ENCODE measurements at places on chromosomes 12 and 14.

- DNase-seq: no peak
These were observed 46.8 kb upstream of the BEGAIN start for GRCh38 chr14:100634026-100634425.

DNA sequence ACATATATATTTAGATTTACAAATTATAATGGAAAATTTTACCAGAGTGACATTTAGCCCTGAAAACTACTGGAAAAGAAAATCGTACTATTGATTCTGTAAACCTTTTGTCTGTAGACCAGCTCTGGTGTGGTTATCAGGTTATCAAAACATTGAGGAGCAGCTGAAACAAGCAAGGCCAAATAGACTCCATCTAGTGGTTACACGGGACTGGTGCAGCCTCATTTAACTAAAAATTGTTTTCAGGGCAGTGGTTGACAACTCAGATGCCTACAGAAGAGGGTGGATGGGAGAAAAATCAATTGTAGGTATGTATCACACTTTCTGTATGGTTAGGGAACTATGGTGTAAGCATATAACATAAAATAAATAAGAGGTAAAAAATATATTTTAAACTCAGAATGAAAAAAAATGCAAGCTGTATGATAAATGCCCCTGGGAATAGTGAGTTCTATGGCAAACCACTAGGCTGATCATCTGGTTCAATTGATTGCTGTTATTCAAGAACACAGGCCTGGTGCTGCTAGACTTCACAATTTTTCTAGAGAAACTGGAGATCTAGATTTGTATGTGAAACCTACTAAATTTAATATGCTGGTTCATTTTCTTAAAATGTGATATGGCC is 51.2 kb downstream of the ACSS3 start:
- DNase-seq: no peak

- no peak for DNase-seq
These were observed 249.1 kb upstream of the FAR2 start for GRCh38 chr12:28899951-28900350.

DNA sequence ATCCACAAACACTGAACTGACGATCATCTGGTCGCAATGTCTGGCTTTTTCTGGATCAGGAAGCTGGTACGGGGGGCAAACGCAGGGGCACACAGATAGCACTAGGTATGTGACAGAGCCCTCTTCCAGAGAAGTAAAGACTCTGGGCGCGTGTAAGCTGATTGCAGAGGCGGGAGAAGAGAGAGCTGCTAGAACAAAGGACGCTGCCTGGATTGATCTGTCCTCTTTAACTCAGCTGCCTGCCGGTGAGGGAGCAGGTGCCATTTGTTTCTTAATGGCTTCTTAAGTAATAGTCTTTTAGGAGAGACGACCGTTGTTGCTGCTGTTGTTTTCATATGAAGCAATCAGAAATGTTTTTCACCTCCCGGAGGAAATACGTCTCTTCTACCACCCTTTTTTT is 77.3 kb downstream of the GLT1D1 start:
- no peak for DNase-seq

GRCh38 chr12:111842556-111843396 is 748 bp downstream of the MAPKAPK5 start:
- peak; percentile 35 for DNase-seq

- no peak for DNase-seq
These were observed 162.9 kb downstream of the LRIG3 start for GRCh38 chr12:58757422-58757821.
